ENCODE measurements at places on chromosomes 6 and 20. TPM values are rescaled to one million over a fixed set of nuclear protein-coding genes. Genes with fewer than 3 reads are reported as not detected.

Gene LRRN4
- total RNA-seq = not detected

Gene PEX6
- total RNA-seq = 25.6 TPM

Gene THEMIS
- total RNA-seq = 11.5 TPM

Gene LAMA2
- total RNA-seq = 0.48 TPM

Gene NFKBIL1
- 21.5 TPM for total RNA-seq

Gene HNF4A
- not detected for total RNA-seq

Gene GPX5
- not detected for total RNA-seq

Gene HEY2
- not detected for total RNA-seq

Gene OLIG3
- 0.15 TPM for total RNA-seq

Gene VIP
- not detected for total RNA-seq

Gene CLVS2
- not detected for total RNA-seq

Gene LRP11
- total RNA-seq = 7.2 TPM

Gene CALHM6
- total RNA-seq = 3.4 TPM

Gene ZNF512B
- 12.5 TPM for total RNA-seq

Gene BMP6
- total RNA-seq = 0.40 TPM

Gene ZSCAN31
- total RNA-seq = 1.6 TPM

Gene MDFI
- total RNA-seq = not detected

Gene PBOV1
- not detected for total RNA-seq

Gene CNBD2
- total RNA-seq = 4.2 TPM

Gene SCAND1
- total RNA-seq = 45.4 TPM

Gene E2F3
- total RNA-seq = 17.9 TPM

Gene CYP24A1
- 0.92 TPM for total RNA-seq

Gene SRMS
- not detected for total RNA-seq

Gene NINL
- total RNA-seq = 3.9 TPM

Gene ALDH8A1
- 0.24 TPM for total RNA-seq

Gene BPIFB4
- total RNA-seq = not detected

Gene TPX2
- total RNA-seq = 149 TPM

Gene CTCFL
- not detected for total RNA-seq

Gene TFAP2D
- total RNA-seq = not detected

Gene IL17F
- 119 TPM for total RNA-seq

Gene LKAAEAR1
- total RNA-seq = not detected

Gene MEI4
- not detected for total RNA-seq

Gene BPIFB6
- total RNA-seq = not detected

Gene TFAP2B
- total RNA-seq = not detected

Gene MAP3K5
- total RNA-seq = 13.8 TPM

Gene PTCRA
- not detected for total RNA-seq

Gene C20orf96
- total RNA-seq = 6.4 TPM

Gene PAX1
- not detected for total RNA-seq

Gene CST2
- total RNA-seq = not detected

Gene CST5
- total RNA-seq = not detected

Gene SLC22A16
- total RNA-seq = not detected

Gene LY6G6D
- total RNA-seq = not detected

Gene TNFAIP3
- total RNA-seq = 259 TPM

Gene SLC35B2
- total RNA-seq = 16.8 TPM

Gene ZSCAN16
- total RNA-seq = 3.6 TPM

Gene MKKS
- 7.5 TPM for total RNA-seq

Gene EPPIN
- not detected for total RNA-seq

Gene PHACTR2
- total RNA-seq = 28.1 TPM

Gene PRL
- not detected for total RNA-seq

Gene SMOC2
- not detected for total RNA-seq

Gene KDM1B
- 18.5 TPM for total RNA-seq

Gene CCDC170
- total RNA-seq = not detected
